Stimulated activated CD8-positive, alpha-beta memory T cell treated with anti-CD3 and anti-CD28 coated beads, Interleukin-7, amount 100 ng/mL, for 48 hours (primary cell): ENCODE measurements at places on chromosomes 4 and X.

- DNase-seq, result no peak
Observed at GRCh38 chr4:54542119-54542438, 115.7 kb upstream of the KIT start.

GRCh38 chr4:91990726-91991125 is 313.0 kb upstream of the GRID2 start:
- no peak for DNase-seq

- DNase-seq, result no peak
Observed at GRCh38 chrX:2766906-2767305, 15.1 kb downstream of the XG start.

GRCh38 chr4:20462426-20463175 is 210.9 kb downstream of the SLIT2 start:
- no peak for DNase-seq

- no peak for DNase-seq
Observed at GRCh38 chrX:15244421-15244820, 25.5 kb downstream of the ASB9 start.
